Fibroblast of villous mesenchyme (primary cell): ENCODE measurements at places on chromosomes 12 and 14. TPM values are rescaled to one million over a fixed set of nuclear protein-coding genes. Genes with fewer than 3 reads are reported as not detected.

DNA sequence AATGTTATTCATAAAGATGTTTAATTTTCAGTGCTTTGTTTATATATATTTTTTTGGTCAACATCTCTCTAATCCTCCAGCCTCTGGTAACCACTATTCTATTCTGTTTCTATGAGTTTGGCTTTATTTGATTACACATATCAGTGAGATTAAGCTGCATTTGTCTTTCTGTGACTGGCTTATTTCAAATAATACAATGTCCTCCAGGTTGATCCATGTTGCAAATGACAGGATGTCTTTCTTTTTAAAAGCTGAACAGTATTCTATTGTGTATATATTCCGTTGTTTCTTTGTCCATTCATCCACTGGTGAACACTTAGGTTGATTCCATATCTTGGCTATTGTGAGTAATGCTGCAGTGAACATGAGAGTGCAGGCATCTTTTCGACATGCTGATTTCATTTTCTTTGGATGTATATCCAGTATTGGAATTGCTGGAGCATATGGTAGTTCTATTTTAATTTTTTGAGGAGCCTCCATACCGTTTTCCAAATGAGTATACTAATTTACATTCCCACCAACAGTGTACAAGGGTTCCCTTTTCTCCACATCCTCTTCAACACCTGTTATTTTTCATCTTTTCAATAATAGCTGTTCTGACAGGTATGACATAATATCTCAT is 142.4 kb downstream of the PRKCH start:
- DNase-seq: no peak

The INSM2 gene
- not detected in 2 replicates for total RNA-seq

- DNase-seq: peak; percentile 42
Measured at GRCh38 chr14:38089123-38089522, 118.6 kb upstream of the SSTR1 start.

DNA sequence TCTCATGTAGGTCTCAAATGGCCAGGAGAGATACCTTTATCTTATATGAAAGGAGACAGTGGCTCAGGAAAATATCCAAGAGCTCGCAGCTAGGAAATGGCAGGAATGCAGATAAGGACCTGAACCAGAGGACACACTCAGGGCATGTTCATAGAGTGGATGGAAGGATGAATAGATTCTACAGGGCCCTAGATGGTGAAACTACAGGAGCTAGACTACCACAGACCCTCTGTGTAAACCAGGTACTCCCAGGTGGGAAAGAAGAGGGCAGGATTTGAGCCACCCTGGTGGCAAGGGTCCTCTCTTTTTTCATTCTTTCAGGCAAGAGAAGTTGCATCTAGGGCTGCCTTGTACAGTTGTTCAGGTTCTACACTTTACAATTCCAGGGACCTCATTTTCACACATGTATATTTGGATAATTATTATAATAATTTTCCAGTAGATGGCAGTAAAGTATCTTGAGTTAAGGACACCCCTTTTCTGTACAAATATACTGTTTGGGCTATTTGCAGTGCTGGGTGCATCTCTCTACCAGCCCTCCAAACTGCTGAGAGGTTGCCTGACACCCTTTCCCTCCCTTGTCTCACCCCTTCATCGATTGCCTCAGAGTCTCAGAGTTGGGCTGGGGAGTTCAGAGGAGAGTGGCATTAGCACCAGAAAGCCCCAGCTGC is 10.5 kb upstream of the ZDHHC22 start:
- DNase-seq: peak; percentile 29

The FERMT2 gene
- total RNA-seq: 266 and 320 TPM in 2 replicates

DNA sequence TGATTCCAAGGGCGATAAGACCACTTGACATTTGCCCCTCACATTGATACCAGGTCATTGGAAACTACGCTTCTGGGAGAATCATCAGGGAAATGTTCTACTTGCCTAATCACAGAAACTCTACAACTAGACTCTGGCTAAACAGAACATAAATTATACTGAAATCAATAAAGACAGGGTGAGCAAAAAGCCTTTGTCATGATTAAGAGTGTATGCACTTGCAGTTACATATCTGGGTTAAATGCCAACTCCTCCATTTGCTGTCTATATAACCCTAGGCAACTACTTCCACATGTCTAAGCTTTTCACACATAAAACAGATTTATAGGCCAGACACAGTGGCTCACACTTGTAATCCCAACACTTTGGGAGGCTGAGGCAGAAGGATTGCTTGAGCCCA is 125.7 kb downstream of the PHLDA1 start:
- no peak for DNase-seq

GRCh38 chr12:25585021-25585523 is 32.0 kb upstream of the LMNTD1 start:
- peak; percentile 25 for DNase-seq

GRCh38 chr14:101755591-101756324 is 5.8 kb upstream of the PPP2R5C start:
- no peak for DNase-seq

The ACRBP gene
- total RNA-seq: 0.64 TPM in 1 of 2 replicates, not detected in the other

DNA sequence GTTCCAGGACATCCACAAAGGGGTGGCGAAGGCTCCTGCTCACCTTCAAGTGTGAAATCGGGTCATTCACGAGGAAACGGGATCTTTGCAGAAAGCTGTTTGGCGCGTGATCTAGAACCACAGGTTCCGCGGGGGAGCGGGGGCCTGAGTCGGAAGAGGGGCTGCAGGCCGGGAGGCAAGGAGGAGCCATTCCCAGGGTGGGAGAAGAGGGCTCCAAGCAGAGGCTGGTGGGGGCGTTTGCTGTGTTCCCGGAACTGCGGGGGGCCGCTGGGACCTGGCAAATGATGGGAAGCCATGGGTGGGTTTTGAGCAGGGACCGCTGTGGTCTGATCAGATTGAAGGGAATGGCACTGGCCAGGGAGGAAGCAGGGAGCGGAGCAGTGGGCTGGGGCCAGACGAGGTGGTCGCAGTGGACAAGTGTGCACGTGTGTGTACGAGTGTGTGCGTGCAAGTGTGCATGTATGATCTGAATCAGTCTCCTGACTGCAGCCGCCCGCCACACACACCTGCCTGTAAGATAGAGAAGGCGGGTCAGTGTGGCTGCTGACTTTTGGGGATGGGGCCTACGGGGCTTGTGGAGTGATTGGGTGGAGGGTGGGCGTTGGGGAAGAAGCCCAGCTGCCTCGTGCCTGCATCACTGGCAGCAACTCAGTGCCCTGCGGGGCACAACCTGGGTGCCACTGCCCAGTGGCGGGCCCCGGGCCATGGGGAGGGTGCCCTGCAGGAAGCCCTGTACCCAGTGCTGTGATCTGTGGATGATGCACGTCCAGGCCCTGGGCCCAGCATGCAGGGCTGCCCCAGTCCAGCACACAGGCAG is 141.9 kb downstream of the KIF26A start:
- no peak for DNase-seq

- DNase-seq: no peak
Measured at GRCh38 chr14:25588751-25589150, 538.8 kb upstream of the STXBP6 start.

- peak; percentile 92 for DNase-seq
Measured at GRCh38 chr12:50620109-50620977, 115.6 kb downstream of the DIP2B start.

The PRPF40B gene
- 8.2 and 11.3 TPM in 2 replicates for total RNA-seq
